ENCODE measurements at places on chromosomes 11 and 22. TPM values are rescaled to one million over a fixed set of nuclear protein-coding genes. Genes with fewer than 3 reads are reported as not detected.

DNA sequence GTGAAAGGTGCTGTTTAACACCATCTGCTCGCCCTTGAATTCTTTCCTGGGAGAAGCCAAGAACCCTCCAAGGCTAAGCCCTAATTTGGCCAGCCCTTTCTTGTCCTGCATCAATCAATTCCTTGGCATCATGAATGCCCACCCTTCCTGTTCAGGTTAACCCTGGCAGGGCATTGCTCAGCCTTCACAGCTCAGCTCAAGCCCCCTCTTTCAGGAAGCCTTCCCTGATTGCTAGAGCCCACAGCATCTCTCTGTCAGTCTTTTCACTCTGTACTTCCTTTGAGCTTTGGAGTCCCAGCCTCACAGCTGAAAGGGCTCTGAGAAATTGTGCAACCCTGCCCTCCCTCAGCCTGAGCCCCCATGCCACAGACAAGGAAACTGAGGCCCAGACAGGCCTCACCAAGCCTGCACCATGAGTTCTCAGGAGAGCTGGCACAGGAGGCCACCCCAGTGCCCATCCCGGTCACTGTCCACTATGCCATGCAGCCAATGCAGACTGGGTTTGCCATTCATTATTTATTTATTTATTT, 16.9 kb downstream of the RPL3 start:
- no peaks in the 10 kb centered on the region for H3K27me3 ChIP-seq
- H3K4me1 ChIP-seq, result peaks cover 13% of the 10 kb centered on the region
- H3K4me3 ChIP-seq, result no peak overlapping the region
- H3K36me3 ChIP-seq, result no peaks in the 10 kb centered on the region
- DNase-seq, result no peak

GRCh38 chr11:23725752-23726151, 771.1 kb upstream of the LUZP2 start:
- H3K36me3 ChIP-seq, result no peaks in the 10 kb centered on the region
- no peaks in the 10 kb centered on the region for H3K4me1 ChIP-seq
- no peaks in the 10 kb centered on the region for H3K27me3 ChIP-seq
- no peak overlapping the region for H3K27ac ChIP-seq
- no peak overlapping the region for H3K4me3 ChIP-seq
- DNase-seq, result no peak

DNA sequence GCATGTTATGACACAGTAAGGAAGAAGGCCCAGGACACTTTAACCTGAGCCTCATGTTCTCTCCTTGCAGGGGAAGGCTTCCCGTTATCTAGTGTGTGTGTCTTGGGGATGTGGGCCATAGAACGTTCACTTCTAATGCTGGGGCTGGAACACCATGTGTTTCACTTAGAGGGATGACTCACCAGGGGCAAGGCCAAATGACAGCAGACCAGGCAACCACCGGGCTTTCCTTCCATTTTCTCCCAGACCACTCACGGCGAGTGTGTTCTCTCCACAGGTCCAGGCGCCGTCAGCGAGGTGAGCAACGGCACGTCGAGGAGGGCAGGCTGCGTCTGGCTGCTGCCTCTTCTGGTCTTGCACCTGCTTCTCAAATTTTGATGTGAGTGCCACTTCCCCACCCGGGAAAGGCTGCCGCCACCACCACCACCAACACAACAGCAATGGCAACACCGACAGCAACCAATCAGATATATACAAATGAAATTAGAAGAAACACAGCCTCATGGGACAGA, 964.4 kb downstream of the NTM start:
- no peak overlapping the region for H3K4me3 ChIP-seq
- no peak for DNase-seq
- H3K27me3 ChIP-seq, result no peaks in the 10 kb centered on the region
- H3K4me1 ChIP-seq, result no peaks in the 10 kb centered on the region
- no peak overlapping the region for H3K27ac ChIP-seq

- no peak for DNase-seq
- H3K4me3 ChIP-seq, result no peak overlapping the region
- H3K27ac ChIP-seq, result no peak overlapping the region
- no peaks in the 10 kb centered on the region for H3K27me3 ChIP-seq
Observed at GRCh38 chr22:38230916-38231315, 29.1 kb downstream of the MAFF start.

SLC22A25 gene
- total RNA-seq, result not detected

NADSYN1 gene
- total RNA-seq, result 53.0 TPM

RIC3 gene
- total RNA-seq, result 21.4 TPM

NLRP14 gene
- total RNA-seq, result 0.10 TPM

- H3K4me3 ChIP-seq, result no peak overlapping the region
- H3K4me1 ChIP-seq, result no peaks in the 10 kb centered on the region
- H3K27me3 ChIP-seq, result no peaks in the 10 kb centered on the region
- H3K36me3 ChIP-seq, result no peaks in the 10 kb centered on the region
- H3K27ac ChIP-seq, result no peak overlapping the region
Observed at GRCh38 chr22:49023161-49023878, 804.4 kb downstream of the BRD1 start.

DNA sequence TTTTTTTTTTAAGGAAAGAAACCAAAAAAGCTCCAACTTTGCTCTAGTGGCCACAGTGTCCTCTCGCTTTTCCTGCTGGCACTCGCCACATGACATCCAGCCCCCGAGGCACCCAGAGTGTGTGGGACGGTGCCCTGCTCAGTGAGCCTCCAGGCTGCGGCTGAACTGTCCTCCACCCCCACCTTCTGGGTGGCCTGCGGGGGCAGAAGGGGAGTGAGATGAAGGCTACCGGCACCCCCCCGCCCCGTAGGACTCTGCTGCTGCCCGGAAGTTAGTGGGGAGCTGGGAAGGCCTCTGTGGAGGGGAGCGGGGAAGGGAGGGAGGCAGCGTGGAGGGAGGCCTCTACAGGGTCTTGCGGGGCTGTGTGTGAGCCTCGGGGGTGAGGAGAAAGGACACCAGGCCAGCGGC, 264.4 kb downstream of the CTTN start:
- H3K4me3 ChIP-seq, result no peak overlapping the region
- peaks cover 1% of the 10 kb centered on the region for H3K4me1 ChIP-seq
- no peak for DNase-seq
- no peak overlapping the region for H3K27ac ChIP-seq
- H3K27me3 ChIP-seq, result no peaks in the 10 kb centered on the region

Data from ovary (tissue), 10 donors.